ENCODE measurements at places on chromosomes 5 and 9. TPM values are rescaled to one million over a fixed set of nuclear protein-coding genes. Genes with fewer than 3 reads are reported as not detected.

The ZNF366 gene
- total RNA-seq: 1.7 TPM

The SIT1 gene
- 0.23 TPM for total RNA-seq

The CPEB4 gene
- total RNA-seq: 28.2 TPM

- no peak for DNase-seq
Measured at GRCh38 chr5:60207040-60207439, 313.5 kb upstream of the PDE4D start.

DNA sequence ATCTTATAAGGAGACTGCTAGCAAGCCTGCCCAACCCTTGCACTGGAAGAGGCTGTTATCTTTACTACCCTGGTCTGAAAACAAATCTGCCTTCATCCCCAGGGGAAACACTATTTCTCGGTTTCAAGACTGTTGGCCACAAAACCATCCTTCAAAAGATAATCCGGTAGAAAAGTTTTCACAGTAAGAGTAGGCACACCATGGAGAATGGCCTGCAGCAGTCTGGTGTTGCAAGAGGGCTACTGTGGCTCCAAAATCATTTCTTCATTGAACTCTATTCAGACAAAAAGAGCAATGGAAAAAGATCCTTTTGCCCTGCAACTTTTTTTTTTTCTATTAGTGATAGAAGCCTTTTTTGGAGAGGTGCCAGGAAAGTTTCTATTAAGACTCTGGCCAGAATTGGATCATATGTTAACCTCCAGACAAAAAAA lies 163.9 kb downstream of the ARHGEF28 start:
- DNase-seq: no peak

GRCh38 chr5:124683917-124684555 lies 62.4 kb downstream of the ZNF608 start:
- DNase-seq: no peak

DNA sequence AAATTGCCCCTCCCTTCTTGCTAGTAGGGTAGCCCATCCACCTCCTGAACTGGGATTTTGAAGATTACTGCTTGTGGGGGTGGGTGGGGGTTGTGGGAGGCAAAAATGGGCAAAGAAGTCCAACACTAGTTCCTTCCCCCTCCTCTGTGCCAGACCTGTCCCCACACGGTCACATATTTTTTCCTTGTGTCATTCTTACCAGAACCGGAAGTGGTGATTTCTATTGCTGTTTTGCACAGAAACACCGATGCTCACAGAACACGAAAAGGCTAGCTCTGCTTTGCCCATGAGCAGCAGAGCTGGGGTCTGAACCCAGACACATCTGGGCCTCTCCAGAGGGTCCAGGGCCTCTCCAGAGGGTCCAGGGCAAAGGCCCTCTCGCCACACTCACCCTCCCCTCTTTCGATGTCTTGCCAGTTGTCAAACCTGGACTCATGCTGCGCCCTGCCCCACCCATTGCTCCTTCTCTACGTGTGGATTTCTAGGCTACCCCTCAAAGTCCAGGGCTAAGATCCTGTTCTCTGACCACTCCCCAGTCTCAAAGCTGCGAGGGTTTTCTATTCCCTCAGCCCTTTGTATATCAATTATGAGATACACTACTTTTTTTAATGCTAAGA lies 264.4 kb upstream of the MSX2 start:
- no peak for DNase-seq
